A549 treated with DMSO at 1 μM for 4 hours (cell line): ENCODE measurements at places on chromosomes 12 and 14. TPM values are rescaled to one million over a fixed set of nuclear protein-coding genes. Genes with fewer than 3 reads are reported as not detected.

Gene HCAR1
- 0.02 to 0.08 TPM (median 0.06 TPM) in 5 replicates for total RNA-seq

Gene KRT73
- total RNA-seq: not detected in 5 replicates

Gene PSMB5
- 296 to 345 TPM (median 321 TPM) in 5 replicates for total RNA-seq

Gene LRP1
- 18.0 to 25.7 TPM (median 21.5 TPM) in 5 replicates for total RNA-seq

Gene TRAFD1
- total RNA-seq: 19.3 to 20.8 TPM (median 20.5 TPM) in 5 replicates

Gene KLRC3
- total RNA-seq: 0.21 to 0.36 TPM in 2 of 5 replicates, not detected in the others

Gene KIF26A
- 1.8 to 4.3 TPM (median 3.1 TPM) in 5 replicates for total RNA-seq

Gene SART3
- 41.9 to 52.3 TPM (median 44.8 TPM) in 5 replicates for total RNA-seq

Gene CLEC7A
- not detected in 5 replicates for total RNA-seq

Gene ATP5MC2
- 572 to 701 TPM (median 650 TPM) in 5 replicates for total RNA-seq
